WERI-Rb-1 (cell line): ENCODE measurements at places on chromosomes 16 and 17.

- no peak for DNase-seq
Observed at GRCh38 chr16:51719376-51719775, 568.3 kb upstream of the SALL1 start.

GRCh38 chr17:20191056-20191455 lies 181.9 kb downstream of the SPECC1 start:
- no peak for DNase-seq

GRCh38 chr17:9006175-9006767 lies 15.0 kb upstream of the NTN1 start:
- no peak for DNase-seq

DNA sequence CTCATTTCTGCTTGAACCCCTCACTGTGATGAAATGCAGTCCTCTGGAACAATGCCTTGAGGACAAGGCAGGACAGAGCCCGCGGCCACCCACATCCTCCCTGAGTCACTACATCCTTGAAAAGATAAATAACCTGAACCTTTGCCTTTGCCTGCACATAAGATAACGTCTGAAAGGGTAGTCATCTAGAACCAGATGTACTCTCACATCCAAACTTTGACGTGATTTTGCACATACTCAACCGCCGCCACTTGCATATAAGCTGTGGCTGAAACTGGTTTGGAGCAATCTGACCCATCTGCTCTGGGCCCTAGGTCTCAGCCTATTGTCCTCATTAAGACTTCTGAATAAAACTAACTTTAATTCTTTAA lies 252.1 kb downstream of the PHKB start:
- no peak for DNase-seq

- DNase-seq, result no peak
Observed at GRCh38 chr16:11016524-11016988, 72.2 kb downstream of the CLEC16A start.

GRCh38 chr16:50300942-50301625 lies 34.7 kb downstream of the ADCY7 start:
- no peak for DNase-seq

GRCh38 chr16:17769065-17769464 lies 298.3 kb upstream of the XYLT1 start:
- DNase-seq, result no peak

DNA sequence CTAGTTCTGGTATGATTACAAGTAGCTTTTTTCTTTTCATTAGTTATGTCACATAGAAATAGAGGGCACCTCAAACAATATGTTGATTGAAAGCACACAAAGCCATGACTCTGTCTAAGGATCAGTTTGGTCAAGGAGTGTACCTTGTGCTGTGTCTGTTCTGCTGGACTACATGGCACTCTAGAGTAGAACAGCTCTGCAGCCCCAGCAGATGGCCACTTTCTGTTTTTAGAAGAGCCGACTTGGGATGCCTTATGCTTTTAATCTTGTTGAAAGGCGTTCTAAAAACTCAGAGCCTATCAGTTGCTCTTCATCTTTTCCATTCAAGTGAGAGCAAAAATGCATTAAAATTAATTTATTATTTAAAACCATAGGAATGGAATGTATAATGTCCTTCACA lies 49.3 kb upstream of the CA10 start:
- peak; percentile 23 for DNase-seq

DNA sequence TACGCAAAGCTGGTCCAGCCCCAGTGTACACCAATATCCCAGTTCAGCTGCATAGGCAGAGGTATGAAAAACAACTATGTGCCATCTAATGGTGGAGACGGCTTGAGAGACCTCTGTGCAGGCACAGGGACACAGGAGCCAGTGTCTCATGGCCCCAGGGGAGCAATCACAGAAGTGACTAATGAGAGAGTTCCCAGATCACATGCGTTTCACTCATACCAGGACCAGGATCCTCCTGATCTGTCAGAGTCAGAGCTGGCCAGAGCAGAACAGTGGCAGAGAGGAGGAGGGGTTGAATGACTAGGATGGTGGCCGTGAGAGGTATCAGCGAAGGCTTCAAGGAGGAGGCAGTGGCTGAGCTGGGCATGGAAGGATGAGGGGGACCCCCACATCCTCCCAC lies 41.1 kb downstream of the TMEM132E start:
- no peak for DNase-seq
